ENCODE measurements at places on chromosomes 2 and 18. TPM values are rescaled to one million over a fixed set of nuclear protein-coding genes. Genes with fewer than 3 reads are reported as not detected.

- no peak for DNase-seq
These were observed 6.3 kb upstream of the RBMS1 start for GRCh38 chr2:160499865-160500264.

- DNase-seq = no peak
These were observed 41.9 kb downstream of the SCN9A start for GRCh38 chr2:166333801-166334200.

DNA sequence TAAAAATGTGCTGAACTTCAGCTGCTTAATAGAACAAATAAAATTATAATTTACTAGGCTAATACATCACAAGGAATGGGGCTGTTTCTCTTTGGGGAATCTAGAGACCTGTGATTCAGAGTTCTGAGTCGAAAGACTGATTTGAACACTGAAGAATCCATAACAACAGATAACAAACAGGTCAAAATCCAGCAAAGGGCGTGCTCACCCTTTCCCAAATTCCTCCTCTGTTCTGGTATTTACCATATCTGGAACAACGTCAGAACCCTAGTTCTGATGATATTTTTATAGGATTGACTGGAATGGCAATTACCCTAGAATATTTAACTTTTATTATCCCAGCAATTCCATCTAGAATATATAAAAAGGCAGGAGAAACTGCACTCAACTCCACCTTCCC, 66.0 kb upstream of the ITGA6 start:
- DNase-seq = no peak

DNA sequence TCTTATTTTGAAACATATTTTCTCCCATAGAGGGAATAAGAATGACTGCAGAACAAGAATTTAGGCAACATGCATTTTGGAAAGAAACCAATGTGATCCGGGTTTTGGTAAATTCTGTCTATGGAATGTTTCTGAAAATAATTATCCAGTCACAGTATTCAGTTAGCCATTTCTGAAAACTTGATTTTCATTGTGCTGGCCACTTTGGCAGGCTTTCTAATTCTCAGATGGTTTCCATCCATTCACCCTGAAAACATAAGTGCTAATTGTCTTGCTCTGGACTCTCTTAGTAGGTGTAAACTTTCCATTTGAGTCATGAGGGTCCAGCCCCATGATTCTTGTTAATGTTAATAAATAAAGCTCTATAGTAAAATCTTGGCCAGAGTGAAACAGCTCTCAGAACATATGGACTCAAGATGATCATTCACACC, 176.5 kb downstream of the RBM43 start:
- no peak for DNase-seq

Gene CNDP1
- 0.75 TPM for polyA plus RNA-seq

DNA sequence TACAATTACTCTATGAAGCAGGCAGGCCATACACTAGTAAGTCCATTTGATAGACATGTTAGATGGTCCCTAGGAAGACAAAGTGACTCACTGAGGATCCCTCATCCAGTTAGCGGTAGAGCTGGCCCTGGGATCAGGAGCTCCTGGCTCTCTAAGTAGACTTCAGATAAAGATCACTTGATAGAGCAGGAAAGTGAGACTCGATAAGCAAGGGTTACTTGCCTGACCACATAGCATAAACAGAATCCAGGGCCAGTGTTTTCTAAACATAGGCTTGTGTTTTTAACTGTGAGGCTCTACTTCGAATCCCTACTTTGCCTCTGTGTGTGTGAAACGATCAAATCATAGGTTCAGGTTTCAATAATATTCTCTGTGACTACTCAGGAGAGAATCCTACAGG, 355.2 kb upstream of the TRIB2 start:
- no peak for DNase-seq

GRCh38 chr2:230319211-230319862, 7.7 kb upstream of the SP140L start:
- DNase-seq = no peak

Gene EGR4
- polyA plus RNA-seq = not detected

GRCh38 chr2:101809698-101810097, 112.2 kb downstream of the MAP4K4 start:
- DNase-seq = no peak

GRCh38 chr2:190219186-190219585, 100.4 kb downstream of the HIBCH start:
- no peak for DNase-seq
